NCI-H748 treated with DMSO at 0.1 percent for 48 hours (cell line): ENCODE measurements at places on chromosomes 1 and 21.
A peak's percentile ranks its signal among the peaks of the same experiment; 100 is the strongest.

GRCh38 chr21:31872452-31873274 is at the start of gene HUNK:
HUNK (plus strand) TSS chr21:31873020; CDS start chr21:31873675, 655 bp downstream.
- DNase-seq = peak; percentile 57

GRCh38 chr1:27564710-27565649 is 39.0 kb downstream of the AHDC1 start:
- DNase-seq = no peak

DNA sequence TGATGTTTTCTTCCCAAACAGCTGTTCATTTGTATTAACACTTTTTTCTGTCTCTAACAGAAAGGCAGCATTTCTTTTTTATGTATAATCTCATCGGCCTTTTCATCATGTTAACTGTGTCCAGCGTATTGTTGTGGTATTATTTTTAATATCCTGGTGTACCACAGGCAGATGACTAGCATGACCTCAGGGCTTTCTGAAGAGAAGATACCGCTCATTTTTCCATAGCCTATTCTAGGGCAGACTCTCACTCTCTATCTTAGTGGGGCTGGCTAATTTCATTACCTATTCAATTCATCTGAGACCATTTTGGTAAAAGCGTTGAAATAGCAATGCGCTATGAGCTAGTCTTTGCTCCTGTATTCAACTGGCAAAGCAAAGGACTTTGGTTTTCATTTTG is 209.9 kb downstream of the SDCCAG8 start:
- no peak for DNase-seq

GRCh38 chr21:27647921-27648320 is 681.0 kb upstream of the ADAMTS5 start:
- no peak for DNase-seq

- no peak for DNase-seq
Measured at GRCh38 chr1:205661429-205662134, 18.7 kb downstream of the SLC45A3 start.

GRCh38 chr1:247746391-247746935 is 1.5 kb downstream of the OR14A2 start:
- no peak for DNase-seq

DNA sequence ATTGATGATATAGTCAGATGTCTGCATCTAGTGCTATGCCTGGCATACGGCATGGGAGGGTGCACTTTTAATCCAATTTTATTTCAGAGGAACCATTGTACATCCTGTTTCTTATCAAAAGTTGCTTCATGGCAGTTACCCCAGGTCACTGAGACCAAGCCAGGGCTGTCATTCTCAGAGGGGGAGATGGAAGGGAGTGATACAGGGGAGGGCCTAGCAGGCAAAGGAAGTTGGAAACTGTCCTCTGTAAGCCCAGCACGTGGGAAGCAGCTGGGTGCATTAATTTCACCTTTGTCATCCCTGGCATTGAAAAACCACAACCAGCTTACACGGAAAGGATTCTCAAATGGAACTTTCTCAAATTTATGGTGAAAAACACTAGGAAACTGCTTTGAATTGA is 458.7 kb upstream of the ADAMTS5 start:
- DNase-seq = no peak

GRCh38 chr1:3292868-3293562 is 161.4 kb upstream of the ARHGEF16 start:
- DNase-seq = no peak

DNA sequence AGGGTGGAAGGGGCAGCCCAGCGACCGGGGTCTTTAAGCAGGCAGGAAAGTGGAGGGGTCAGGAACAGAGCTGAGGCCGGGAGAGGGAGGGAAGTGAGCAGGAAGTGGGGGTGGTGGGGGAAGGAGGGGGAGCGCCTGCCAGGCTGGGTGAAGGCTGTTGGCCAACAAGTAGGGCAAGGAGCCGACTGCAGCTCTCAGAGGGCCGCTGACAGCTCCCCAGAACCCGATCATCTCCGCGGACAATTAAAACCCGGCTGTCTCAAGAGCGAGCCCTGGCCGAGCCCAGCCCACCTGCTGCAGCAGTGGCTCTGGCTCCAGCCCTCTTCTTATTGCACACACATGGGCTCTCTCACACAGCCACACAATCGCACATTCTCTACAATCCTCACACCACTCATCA is 51.6 kb downstream of the GRIK3 start:
- DNase-seq = no peak

DNA sequence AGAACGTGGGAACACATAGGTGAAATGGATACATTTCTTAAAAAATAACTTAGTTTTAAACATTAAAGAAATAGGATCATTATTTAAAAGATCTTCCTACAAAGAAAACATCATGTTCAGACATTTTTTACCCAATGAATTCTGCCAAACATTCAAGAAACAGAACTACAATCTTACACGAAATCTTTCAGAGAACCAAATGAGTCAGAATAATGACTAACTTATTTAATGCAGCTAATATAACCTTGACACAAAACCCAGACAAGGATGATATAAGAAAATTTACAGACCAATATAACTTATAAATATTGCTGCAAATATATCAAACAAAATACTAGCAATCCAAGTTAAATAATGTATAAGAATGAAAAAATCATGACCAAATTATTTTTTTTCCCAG is 220.1 kb upstream of the KCNK2 start:
- no peak for DNase-seq

GRCh38 chr1:231130544-231130943 is 31.3 kb upstream of the TRIM67 start:
- no peak for DNase-seq

DNA sequence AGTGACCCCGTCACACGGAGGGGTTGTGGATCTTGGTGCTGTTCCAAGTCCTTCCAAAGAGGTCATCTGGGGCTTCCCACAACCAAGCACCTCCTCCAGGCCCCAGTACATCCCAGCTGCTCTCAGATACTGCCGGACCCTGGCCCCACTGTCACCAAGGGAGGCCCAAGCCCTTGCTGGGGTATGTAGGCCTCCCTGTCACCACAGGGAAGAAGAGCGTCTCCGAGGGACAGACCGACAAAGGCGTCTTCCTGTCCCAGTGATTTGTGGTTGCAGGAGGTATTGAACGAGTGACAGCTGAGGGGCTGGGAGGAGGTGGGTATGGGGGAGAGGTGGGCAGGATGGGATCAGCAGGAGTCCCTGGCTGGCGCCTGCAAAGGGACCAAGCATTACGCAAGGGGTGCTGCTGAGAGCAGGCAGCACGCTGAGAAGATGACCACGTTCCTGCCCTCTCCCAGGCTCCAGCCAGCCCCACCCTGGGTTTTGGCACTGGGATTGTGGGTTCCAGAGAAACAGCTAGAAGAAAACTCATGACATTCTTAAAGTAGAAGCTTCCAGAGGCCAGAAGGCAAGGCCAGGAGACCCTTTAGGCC is 29.7 kb downstream of the LRP8 start:
- DNase-seq = no peak

GRCh38 chr1:181776044-181776443 is 285.5 kb downstream of the ZNF648 start:
- DNase-seq = no peak

DNA sequence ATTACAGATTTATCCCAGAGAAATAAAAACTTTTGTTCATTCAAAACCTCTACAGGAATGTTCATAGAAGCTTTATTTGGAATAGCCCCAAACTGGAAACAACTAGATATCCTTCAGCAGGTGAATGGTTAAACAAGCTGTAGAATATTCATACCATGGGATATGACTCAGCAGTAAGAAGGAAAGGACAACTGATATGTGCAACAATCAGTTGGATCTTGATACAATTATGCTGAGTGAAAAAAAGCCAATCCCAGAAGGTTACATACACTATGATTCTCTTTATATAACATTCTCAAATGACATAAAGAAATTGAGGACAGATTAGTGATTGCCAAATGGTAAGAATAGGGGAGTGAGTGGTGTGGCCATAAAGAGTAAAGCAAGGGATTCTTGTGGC is 376.7 kb downstream of the S1PR1 start:
- no peak for DNase-seq

- no peak for DNase-seq
Measured at GRCh38 chr1:214402613-214403083, 121.7 kb downstream of the SMYD2 start.

GRCh38 chr21:42221581-42222345 is 2.8 kb downstream of the ABCG1 start:
- no peak for DNase-seq

- no peak for DNase-seq
Measured at GRCh38 chr1:198606020-198606438, 32.8 kb upstream of the PTPRC start.

GRCh38 chr1:77541162-77541545 is 141.3 kb downstream of the ZZZ3 start:
- no peak for DNase-seq
